ENCODE measurements at places on chromosomes 1 and 21. TPM values are rescaled to one million over a fixed set of nuclear protein-coding genes. Genes with fewer than 3 reads are reported as not detected.

Gene CTSK
- 2.1 TPM for total RNA-seq

Gene NGF
- total RNA-seq, result not detected

Gene ANGPTL1
- not detected for total RNA-seq

Gene LIN28A
- not detected for total RNA-seq

Gene TENT5C
- total RNA-seq, result 3.5 TPM

Gene NOS1AP
- not detected for total RNA-seq

Gene KLHDC9
- not detected for total RNA-seq

Gene CHRM3
- total RNA-seq, result not detected
